Hypothalamus (tissue), 51 donors: ENCODE measurements at places on chromosomes 11 and 22.
A peak's percentile ranks its signal among the peaks of the same experiment; 100 is the strongest.

DNA sequence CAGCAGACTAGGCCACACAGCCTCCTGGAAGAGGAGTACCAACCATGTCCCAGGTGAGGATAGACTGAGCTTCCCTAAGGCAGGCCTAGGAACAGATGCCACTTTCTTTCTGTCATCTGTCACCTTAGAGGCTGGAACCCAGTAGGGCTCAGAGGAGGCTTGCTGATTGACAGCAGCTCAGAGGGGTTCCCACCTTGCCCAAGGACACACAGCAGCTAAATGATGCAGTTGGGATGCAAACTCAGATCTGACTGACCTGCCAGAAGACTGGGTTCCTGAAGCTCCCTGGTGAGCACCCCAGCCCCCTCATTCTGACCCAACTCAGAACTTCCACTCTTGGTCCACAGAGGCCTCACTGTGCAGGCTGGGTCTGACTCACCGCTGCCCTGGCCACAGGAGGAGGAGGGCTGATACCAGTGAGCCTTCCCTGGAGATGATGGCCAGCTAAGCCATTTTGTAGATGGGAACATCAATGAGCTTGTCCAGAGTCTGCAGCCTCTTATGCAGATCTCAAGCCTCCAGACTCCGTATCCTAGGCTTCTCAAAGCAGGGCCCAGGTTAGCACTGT lies 14.0 kb downstream of the CAPN5 start:
- no peak for DNase-seq

DNA sequence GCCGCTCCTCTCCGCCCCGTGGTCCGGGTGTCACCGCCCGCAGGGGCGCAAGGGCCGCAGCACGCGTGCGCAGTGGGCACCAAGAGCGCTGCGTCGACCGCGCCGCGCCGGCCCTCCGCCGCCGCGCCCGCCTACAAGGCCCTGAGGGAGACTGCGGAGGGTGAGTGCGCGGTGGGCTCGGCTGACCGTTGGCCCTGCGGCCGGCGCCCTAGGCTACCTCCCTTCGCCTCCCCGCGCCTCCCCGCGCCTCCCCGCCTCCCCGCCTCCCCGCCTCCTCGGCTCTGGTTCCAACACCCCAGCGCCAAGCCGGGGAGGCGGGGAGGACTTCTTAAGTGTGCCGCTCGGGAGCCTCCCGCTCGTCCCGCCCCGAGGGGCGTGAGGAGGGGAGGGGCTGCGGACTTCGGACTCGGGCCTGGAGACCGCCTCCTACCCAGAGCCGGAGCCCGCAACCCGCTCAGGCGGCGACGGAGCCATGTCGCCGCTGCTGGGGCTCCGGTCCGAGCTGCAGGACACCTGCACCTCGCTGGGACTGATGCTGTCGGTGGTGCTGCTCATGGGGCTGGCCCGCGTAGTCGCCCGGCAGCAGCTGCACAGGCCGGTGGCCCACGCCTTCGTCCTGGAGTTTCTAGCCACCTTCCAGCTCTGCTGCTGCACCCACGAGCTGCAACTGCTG lies at the start of gene AQP11:
Gene AQP11 (plus strand): TSS at position 433 of the 673 bp plus-strand sequence. CDS start 40 bp downstream, at position 473.
- peak; percentile 69 for DNase-seq

DNA sequence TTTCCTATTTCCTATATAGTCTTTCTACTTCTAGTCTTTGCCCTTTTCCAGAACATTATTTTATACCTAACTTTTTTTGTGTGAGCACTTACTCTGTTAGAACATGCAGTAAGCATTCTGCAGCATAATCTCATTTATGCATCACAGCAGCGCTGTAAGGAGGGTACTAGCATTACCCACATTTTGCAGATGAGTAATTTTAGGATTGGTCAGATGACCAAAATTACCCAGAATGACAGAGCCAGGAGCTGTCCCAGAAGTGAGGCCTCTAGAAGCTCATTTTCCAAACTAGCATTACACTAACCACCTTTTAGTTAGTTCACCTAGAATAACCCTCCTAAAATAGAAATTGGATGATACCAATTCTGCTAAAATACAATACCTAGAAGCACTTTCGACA lies 47.1 kb upstream of the ARHGAP32 start:
- DNase-seq = no peak

GRCh38 chr11:96125400-96125799 lies 201.5 kb upstream of the MTMR2 start:
- DNase-seq = no peak

DNA sequence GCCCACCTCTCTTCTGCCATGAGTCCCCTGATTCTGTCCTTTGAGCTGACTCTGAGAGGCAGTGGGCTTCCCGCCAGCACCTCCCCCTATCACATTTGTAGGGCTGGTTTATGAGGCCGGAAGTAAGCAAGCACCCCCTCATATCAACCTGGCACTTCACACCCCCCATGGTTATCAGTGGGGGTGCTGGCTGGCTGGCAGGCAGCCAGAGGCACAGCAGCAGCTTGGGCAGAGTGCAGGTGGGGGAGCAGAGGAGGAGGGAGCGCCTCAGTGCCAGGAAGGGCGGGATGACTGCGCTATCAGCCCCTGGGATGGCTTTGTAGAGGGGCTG lies 22.9 kb upstream of the CHRM4 start:
- DNase-seq = no peak

- DNase-seq = no peak
Measured at GRCh38 chr22:20423906-20424551, 13.6 kb downstream of the SCARF2 start.

DNA sequence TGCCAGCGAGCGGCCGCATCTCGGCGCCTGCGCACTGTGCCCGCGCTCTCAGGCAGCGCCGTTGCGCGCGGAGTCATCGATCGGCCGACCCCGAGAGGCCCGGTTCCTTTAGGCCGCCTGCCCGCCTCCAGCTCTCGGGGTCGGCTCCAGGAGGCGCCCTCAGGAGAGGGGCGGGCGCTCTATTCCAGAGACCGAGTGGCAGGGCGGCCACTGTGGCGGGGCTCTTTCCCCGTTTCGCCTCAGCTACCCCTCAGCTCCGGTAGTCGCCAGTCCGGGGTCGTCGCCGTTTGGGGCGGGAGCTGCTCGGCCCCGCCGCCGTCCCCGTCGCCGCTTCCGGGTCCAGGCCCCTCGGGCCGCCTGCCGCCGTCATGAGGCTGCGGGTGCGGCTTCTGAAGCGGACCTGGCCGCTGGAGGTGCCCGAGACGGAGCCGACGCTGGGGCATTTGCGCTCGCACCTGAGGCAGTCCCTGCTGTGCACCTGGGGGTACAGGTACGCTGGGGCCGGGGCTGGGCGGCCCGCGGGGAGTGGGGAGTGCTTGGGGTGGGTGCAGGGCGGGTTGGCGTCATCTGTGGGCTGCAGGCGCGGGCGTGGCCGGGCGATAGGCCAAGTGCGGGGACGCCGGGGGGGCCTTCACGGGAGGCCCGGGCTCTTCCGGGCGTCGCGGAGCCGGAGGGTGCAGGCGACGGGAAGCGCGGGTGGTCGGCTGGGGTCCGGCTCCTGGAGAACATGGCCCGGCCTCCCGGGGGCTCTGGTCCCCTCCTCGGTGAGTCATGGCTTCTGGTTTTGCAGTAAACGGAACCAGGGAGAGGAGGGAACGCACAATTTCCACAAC lies at the start of gene FBXO7:
Gene FBXO7 (plus strand): TSS at position 177 of the 833 bp plus-strand sequence. CDS start 192 bp downstream, at position 369.
- DNase-seq = peak; percentile 89

DNA sequence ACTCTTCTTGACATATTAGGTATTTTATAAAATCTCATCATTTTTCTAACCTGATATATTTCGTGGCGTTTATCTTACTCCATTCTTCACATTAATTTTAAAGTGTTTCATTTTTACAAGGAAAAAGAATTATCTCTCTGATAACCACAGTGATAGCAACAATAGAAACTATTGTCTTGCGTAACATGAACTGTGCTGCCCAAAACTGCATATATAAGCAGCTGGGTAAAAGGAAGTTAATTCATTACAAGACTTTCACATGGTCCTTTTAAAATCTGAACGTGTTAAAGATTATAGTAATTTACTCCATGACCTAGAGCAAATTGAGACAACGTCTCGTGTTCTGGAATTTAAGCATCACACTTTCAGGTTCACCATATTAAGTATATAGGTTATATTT lies 210.4 kb upstream of the GRIA4 start:
- no peak for DNase-seq

DNA sequence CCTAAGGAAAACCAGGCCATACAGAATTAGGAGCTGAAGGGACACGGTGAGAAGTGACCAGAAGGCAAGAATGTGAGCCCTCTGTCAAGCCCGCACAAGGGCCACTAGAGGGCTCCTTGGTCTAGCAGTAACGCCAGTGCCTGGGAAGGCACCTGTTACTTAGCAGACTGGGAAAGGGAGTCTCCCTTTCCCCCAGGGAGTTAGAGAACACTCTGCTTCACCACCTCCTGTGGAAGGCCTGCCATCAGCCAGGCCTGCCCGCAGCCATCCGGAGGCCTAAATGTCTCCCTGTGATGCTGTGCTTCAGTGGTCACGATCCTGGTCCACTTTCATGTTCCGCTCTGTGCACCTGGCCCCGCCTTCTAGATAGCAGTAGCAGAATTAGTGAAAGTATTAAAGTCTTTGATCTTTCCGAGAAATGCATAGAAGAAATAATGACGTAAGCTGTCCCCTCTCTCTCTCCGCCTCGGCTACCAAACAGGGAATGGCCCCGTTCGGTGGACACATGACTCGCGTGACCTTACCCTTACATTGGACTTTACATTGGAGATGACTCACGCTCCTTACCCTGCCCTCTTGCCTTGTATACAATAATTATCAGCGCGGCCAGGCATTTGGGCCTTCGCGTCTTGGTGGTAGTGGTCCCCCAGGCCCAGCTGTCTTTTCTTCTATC lies 10.7 kb upstream of the GSTP1 start:
- DNase-seq = no peak

DNA sequence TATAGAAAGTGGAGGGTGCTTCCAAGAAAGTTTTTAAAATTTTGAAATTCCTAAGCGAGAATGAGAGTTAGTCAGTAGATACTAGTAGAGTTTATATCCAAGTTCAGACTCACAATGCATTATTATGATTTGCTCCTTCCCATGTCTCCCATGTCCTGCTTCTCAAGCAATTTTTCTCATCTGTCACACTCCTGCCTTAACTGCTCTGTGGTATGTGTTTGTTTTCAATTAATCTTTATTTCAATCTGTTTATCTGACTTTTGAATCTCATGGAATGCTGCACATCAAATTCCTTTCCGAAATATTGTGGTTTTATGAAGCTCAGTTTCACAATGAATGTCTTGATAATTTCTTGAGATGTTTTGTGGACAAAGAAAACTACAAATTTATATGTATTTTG lies 18.1 kb downstream of the THY1 start:
- DNase-seq = no peak

DNA sequence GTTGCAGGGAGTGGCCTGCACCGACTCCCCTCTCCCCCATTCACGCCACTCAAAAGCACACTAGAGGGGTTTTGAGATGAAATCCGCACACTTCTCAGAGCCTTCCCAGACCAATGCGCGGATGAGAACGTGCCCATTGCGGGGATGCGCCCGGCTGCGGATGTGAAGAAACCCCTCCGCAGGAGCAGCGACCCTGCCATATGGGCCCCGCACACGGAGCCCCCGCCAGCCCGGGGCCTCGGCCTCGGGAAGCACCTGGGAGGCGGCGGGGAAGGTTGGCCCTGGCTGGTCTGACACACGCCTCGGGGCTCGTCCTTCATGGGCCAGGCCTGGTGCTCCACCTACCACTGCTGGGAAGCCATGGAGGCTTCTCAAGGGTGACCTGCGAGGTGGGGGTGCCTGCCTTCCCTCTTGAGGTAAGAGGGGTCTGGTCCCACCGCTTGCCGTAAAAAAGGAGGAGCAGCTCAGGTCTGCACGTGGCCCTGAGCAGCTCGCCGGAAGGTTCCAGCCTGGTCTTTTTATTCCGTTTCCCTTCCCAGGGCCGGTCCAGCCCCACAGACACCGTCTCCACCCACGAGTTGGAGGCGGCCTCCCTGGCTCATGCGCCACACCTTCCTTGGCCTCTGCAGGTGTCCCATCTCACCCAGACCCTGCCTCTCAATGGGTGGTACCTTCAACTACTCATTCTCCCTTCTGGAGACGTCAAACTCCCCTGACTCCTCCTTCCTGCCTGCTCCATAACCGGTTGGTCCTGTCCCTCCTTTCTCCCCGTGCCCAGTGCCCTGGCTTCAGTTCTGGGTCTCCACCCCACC lies 39.4 kb downstream of the TRMU start:
- no peak for DNase-seq

GRCh38 chr11:61569701-61570100 lies 11.2 kb downstream of the SYT7 start:
- DNase-seq = no peak

DNA sequence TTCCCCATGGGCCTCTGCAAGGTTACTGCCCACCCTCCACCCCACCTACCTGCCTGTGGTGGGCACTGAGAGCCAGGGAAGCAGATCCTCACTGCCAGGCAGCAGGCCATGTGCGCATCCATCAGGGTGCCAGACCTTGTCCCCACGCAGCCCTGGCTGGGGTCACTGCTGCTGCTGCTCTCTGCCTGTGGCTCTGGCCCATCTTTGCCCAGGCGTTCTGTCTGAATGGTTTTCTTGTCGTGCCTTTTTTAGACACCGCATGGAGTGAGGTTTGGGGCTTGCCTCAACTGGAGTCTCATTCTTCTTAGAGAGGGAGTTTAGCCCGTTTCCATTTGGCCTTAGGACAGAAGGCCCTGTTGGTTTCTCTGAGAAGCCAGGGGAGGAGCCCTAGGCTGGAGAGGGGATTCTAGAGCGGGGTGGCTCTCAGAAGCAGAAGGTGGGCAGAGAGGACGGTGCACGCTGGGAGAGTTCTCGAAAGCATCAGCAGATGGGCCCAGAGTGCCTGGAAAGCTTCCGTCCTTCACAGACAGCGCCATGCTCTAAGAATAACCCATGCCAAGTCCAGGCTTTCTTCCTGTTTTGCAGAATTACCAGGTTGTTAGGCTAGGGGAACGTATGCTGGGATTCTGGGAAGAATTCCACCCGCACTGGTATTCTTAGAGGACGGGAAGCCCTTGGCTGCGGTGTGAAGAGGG lies 8.1 kb downstream of the TANGO2 start:
- DNase-seq = no peak

GRCh38 chr22:27752141-27752540 lies 49.4 kb downstream of the MN1 start:
- no peak for DNase-seq

GRCh38 chr11:117882311-117882905 lies 6.0 kb upstream of the FXYD6 start:
- DNase-seq = no peak

DNA sequence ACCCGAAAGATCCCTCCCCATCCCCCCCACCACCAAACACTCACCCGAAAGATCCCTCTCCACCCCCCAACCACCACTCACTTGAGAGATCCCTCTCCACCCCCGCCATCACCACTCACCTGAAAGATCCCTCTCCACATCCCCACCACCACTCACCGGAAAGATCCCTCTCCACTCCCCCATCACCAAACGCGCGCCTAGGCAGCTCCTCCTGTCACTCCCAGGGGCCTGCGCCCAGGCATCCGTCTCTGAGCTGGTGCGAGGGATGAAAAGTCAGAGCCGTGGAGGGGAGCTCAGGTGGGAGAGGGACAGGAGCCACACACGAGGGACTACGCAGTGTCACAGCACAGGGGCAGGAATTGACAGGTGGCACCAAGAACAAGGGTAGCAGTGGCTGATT lies 11.5 kb downstream of the KIAA0930 start:
- no peak for DNase-seq

- no peak for DNase-seq
Measured at GRCh38 chr22:46758121-46758520, 4.3 kb upstream of the TBC1D22A start.
